ENCODE measurements at places on chromosomes 16 and 17.

- DNase-seq, result no peak
Observed at GRCh38 chr17:50594128-50594823, 33.8 kb downstream of the CACNA1G start.

GRCh38 chr16:84362471-84362941 lies 5.8 kb upstream of the ATP2C2 start:
- DNase-seq, result no peak

GRCh38 chr16:30186444-30186781 lies 3.0 kb downstream of the CORO1A start:
- no peak for DNase-seq

DNA sequence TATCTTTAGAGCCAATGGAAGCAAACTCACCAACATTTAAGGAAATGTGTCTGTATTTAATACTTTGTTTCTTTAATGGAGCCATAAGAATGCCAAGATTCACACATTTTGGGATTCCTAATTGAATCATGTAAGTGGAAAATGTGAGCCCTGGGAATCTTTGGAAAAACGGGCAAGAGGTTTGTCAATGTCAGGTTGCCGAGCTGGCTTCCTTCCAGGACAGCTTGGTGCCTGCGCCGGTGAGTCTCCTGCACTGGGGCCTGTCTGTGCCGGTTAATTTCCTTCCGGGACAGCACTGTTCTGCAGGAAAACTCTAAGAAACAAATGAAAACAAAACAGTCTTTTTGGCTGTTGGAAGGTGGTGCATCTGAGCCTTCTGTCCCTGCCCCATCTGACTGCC lies 210.6 kb downstream of the HAPSTR1 start:
- no peak for DNase-seq

DNA sequence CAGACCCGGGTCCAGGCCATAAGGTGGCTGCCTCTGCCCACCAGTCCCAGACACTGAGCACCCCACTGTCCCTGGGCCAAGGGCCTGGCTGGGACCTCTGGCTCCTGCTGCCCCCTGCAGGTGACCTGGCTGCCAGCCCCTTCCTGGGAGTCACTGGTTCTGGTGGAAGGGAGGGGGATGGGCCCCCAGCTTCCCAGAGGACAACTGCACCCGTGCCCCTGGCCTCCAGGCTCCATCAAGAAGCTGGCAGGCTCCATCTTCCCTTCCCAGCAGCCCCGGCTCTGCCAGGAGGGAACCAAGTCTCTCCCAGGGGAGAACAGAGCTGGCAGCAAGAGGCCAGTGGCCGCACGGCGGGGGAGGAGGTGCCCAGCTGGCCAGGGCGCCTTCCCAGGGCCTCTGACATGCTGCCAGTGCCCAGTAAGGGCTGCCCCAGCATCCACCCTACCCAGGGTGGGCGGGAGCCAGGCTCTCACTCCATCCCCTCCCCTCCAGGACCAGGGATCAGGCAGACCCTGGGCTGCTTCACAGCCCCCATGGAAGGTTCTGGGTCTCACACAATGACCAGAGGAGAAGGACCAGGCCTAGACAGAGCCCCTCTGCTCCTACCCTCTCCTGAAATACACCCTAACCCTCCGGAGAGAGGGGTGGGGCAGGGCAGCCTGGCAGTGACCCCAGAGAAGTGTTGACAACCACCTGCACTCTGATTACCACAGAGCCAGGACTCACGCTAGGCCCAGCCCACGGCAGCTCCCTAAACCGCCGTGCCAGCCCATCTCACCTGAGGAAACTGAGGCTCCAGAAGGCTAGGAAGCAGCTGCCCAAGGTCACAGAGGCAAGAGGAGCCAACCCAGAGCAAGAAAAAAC lies 3.6 kb downstream of the CLUH start:
- DNase-seq, result no peak

DNA sequence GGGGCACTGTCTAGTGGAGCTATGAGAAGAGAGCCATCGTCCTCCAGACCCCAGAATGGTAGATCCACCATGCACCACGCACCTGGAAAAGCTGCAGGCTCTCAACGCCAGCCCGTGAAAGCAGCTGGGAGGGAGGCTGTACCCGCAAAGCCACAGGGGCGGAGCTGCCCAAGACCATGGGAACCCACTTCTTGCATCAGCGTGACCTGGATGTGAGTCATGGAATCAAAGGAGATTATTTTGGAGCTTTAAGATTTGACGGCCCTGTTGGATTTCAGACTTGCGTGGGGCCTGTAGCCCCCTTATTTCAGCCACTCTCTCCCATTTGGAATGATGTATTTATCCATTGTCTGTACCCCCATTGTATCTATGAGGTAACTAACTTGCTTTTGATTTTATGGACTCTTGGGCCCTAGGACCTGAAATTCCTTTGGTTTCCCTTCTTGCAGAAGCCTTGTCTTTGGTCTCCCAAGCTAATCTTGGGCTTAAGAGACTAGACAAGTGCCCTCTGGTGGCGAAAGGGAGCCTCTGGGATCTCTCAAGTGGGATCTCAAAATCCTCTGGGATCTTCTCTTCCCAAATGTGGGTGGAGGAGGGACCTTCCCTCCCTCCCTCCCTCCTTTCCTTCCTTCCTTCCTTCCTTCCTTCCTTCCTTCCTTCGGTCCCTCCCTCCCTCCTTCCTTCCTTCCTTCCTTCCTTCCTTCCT lies 58.2 kb upstream of the HAPSTR1 start:
- DNase-seq, result no peak

GRCh38 chr17:35849469-35850348 lies 19.0 kb downstream of the HEATR9 start:
- peak; percentile 21 for DNase-seq

DNA sequence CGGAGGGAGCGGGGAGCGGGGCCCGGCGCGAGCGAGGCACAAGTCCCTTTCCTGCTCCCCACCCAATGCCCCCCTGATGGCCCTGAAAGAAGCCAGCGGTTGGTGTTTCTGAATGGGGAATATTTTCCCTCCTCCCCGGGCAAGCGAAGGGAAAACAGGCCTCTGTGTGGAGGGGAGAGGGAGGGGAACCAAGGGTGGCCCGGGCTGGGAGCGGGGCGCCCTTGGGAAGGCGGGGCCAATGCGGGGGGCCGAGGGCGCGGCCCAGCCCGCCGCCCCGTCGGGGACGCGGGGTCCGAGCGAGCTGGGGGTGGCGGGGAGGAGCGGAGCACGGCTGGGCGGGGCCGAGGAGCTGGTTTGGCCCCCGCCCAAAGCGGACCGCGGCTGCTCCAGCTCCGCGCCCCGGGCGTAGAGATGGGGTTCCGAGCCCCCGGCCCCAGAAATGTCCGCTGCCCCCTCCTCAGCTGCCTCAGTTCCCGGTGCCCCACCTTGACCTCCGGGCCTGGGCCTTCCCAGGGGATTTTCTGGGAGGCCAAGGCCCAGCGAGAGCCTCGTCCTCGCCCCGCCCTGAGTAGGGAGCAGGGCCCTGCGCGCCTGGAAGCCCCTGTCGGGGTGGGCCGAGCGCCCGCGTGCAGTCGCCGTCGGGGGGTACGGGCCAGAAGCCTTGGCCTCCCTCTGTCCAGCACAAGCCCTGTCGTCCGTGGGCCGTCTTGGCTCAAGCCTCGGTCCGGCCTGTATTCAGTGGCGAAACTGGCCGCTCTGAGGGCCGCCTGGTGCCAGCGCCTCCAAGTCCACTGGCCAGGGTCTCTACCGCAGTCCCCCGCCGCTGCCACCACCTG lies 3.9 kb upstream of the HEXIM1 start:
- DNase-seq, result no peak

- no peak for DNase-seq
Observed at GRCh38 chr17:60577147-60577915, 22.7 kb upstream of the PPM1D start.

- DNase-seq, result no peak
Observed at GRCh38 chr17:19678581-19679453, 30.3 kb downstream of the ALDH3A2 start.

- no peak for DNase-seq
Observed at GRCh38 chr17:80992948-80993624, 1.4 kb downstream of the CHMP6 start.

DNA sequence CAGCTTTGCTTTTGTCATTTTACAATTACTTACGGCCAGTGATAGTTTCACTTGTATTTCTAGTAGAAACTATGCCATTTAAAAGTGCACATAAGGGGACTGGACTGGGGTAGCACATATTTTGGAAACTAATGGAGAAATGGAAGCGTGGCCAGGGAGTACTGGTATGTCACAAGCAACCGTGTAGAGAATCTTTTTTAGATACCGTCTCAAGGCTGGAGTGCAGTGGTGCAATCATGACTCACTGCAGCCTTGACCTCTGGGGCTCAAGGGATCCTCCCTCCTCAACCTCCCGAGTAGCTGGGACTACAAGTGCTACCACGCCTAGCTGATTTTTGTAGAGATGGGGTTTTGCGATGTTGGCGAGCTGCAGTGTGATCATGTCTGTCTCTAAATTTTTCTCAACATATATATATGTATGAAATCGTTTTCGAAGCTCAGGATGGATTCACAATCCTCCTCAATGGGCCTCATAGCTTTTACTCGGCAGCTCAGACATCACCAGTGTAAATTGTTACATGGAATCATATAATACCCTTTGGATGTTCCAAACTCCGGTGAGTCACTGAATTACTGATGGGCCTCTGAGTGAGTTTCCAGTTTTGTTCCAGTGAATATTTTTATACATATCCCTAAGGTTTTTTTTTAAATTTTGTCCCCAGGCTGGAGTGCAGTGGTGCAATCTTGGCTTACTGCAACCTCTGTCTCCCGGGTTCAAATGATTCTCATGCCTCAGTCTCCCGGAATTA lies 51.7 kb downstream of the ZNF778 start:
- no peak for DNase-seq

DNA sequence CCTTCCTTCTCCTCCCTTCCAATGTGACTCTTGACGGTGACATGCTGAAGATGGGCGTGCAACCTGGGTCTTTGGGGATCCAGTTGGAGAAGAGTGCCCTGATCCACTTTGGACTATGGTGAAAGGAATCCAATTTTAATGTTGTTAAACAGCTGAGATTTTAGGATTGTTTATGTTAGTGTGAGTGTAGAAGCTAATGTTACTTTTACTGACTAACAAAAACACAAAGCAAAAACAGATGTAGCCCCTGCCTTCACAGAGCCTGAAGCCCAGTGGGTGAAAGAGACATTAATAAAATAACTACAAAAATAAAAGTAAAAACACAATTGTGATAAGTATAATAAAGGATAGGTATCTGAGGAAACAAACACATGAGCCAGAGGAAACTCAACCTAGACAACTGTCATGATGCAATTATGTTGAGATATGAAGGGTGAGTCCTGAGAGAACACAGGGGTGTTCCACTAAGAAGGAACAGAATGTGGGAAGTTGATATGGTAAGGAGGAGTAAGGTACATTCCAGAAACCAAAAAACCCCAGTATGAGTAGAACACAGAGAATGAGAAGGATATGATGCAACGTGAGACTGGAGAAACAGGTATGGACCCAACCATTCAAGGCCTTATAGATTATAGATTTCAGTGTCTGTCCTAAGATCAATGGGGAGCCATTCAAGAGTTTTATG lies 115.1 kb upstream of the PMFBP1 start:
- no peak for DNase-seq

GRCh38 chr17:63480826-63481487 lies 4.1 kb downstream of the ACE start:
- no peak for DNase-seq

GRCh38 chr17:44844390-44844830 lies 3.3 kb upstream of the HIGD1B start:
- DNase-seq, result no peak

DNA sequence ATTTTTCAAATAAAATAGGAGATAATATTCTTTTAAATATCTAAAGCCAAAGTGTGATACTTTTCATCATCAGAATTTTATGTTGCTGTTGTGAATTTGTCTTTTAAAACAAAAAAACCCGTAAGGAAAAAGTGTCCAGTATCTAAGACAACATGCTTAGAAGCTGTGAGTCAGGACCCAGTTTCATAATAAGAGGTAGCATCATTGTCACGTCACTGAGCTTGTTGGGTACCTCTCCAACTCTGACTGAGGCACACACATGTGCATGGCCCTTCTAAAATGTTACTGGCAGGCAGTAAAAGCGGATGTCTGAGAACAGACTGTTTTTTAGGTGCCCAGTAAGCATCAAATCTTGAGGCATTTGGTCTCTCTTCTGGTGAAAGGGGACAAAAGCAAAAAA lies 2.5 kb downstream of the CIAPIN1 start:
- no peak for DNase-seq

GRCh38 chr16:66263973-66264310 lies 102.5 kb upstream of the CDH5 start:
- no peak for DNase-seq

- DNase-seq, result no peak
Observed at GRCh38 chr16:79871906-79872305, 271.4 kb upstream of the MAF start.

GRCh38 chr17:16352667-16353316 lies 477 bp downstream of the CENPV start:
- DNase-seq, result no peak

DNA sequence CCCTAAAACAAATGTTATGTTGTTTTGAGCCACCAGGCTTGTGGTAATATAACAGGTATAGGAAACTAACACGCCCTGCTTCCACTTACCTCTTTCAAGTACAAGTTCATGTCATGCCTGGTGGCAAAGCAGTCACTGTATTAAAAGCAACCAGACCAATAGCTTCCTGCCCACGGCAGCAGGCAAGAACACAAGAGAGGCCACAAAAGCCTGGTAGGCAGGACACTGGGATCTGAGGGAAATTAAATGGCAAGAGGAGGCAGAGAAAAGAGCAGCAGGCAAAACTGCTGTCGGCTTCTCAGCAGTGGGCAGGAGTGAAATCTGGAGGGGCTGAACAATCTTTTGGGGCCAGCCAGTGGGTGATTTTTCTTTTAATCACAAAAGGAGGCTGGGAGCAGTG lies 2.2 kb downstream of the CYTH1 start:
- DNase-seq, result no peak

DNA sequence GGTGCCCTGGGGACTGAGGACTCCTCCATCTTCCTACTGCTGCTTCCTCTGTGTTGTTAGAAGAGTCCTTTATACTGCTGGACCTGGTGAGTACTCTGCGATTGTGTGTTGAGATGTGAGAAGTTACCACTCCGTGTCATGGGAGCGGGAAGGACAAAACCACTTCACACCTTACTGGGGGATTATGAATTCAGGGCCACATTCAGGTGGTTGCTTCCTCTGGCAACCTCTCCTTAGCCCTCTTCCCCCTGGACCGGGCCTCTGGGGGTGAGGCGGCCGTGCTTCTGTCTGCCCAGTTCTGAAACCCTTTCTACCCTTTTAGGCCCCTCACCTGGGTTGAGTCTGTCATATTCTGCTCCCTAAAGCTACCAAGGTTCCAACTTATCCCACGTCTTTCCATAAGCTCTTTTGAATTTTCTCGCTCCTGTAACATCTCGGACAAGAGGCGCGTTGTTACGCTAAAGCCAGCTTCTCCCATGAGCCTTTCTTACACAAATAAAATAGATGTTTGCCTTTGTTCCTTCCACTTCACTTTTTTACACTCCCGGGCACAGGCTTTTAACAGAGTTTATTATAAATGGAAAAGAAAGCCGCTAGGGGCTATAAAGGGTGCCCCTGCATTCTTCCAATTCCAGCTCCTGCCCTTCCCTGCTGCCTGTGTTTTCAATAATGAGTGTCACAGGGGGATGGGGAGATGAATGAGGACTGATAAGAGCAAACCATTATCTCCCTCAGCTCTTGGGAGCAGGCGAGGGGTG lies 20.7 kb upstream of the CDH13 start:
- no peak for DNase-seq

- no peak for DNase-seq
Observed at GRCh38 chr17:13631529-13631928, 29.8 kb upstream of the HS3ST3A1 start.

GRCh38 chr16:2827374-2827791 lies 2.7 kb upstream of the ZG16B start:
- DNase-seq, result no peak

GRCh38 chr16:70484867-70485266 lies 30.5 kb downstream of the FCSK start:
- no peak for DNase-seq
